Activated CD4-positive, CD25-positive, alpha-beta regulatory T cell treated with anti-CD3 and anti-CD28 coated beads, Interleukin-2, amount 50 U/mL, for 24 hours (primary cell): ENCODE measurements at places on chromosomes 2 and 18.
A peak's percentile ranks its signal among the peaks of the same experiment; 100 is the strongest.

GRCh38 chr2:215461836-215462532 lies 26.1 kb upstream of the FN1 start:
- ATAC-seq, result no peak

- ATAC-seq, result no peak
Observed at GRCh38 chr2:50042771-50043170, 888.5 kb upstream of the FSHR start.

DNA sequence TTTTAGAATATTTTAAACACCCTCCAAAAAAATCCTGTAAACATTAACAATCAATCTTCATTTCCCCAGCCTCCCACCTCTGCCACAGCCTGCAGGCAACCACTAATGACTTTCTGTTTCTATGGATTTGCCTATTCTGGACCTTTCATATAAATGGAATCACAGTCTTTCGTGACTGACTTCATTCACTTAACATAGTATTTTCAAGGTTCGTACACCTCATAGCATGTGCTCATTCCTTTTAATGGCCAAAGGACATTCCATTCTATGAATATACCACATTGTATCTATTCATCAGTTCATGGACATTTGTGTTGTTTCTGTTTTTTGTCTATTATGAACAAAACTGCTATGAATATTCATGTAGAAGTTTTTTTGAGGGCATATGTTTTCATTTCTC lies 48.5 kb downstream of the NAT8 start:
- ATAC-seq, result no peak

- no peak for ATAC-seq
Observed at GRCh38 chr2:40028792-40029488, 249.9 kb upstream of the THUMPD2 start.

- ATAC-seq, result no peak
Observed at GRCh38 chr2:227035711-227036367, 128.2 kb downstream of the COL4A4 start.

DNA sequence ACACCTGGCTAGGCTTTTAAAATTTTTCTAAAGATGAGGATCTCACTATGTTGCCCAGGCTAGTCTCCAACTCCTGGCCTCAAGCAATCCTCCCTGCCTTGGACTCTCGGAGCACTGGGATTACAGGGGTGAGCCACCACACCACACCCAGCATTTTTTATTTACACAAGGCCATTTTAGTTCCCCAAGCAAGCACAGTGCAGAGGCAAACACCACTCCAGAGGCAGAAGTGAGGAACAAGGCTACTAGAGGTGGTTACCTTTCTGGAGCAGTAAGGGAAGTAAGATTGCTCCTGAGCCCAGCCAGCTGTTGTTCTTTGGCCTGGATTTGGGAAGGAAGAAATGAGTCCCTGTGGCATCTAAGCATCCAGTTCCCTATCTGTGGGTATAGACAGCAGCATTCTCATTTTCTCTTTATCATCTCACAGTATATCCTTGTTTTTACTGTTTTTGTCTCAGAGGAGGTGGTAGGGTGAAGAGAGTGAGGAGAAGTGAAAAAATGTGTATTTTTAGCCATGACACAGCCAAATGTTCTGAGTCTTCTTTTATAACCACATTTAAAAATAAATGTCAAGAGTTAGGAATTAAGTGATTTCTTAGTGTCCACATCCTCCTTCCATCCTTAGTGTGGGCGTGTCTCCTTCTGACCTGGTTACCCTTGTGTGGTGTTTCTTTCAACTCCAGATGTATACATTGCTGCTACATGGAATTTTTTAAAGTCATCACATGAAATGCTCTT lies 10.5 kb upstream of the TTC39C start:
- ATAC-seq, result no peak

- ATAC-seq, result no peak
Observed at GRCh38 chr2:217935901-217936684, 66.7 kb downstream of the TNS1 start.

DNA sequence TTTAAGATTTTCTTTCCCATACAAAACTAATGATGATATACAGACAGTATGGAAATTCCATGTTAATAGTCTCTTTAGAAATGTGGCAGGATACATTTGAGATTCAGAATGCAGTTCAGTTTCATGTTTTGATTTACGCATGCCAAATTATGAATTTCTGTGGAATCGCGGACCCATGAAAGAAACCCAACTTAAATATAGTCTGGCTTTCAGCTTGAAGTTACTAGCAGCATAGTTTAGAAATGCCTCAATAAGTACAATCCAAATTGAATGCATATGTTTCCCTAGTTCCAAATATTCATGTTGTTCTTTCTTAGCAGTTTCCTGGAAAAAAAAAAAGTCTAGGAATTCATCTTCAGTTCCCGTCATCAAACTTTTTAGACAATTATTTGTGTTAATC lies 164.1 kb upstream of the RASGRP3 start:
- no peak for ATAC-seq

GRCh38 chr2:217897816-217898806 lies 104.7 kb downstream of the TNS1 start:
- ATAC-seq, result no peak

GRCh38 chr2:4930704-4931103 lies 761.5 kb upstream of the SOX11 start:
- ATAC-seq, result no peak

- no peak for ATAC-seq
Observed at GRCh38 chr2:232626584-232626983, 6.8 kb upstream of the EFHD1 start.

GRCh38 chr2:28435814-28436351 lies 43.2 kb downstream of the FOSL2 start:
- no peak for ATAC-seq

GRCh38 chr2:218286570-218287459 lies 5.5 kb downstream of the TMBIM1 start:
- ATAC-seq, result peak; percentile 64

- ATAC-seq, result no peak
Observed at GRCh38 chr2:157032017-157032416, 225.5 kb upstream of the GALNT5 start.

DNA sequence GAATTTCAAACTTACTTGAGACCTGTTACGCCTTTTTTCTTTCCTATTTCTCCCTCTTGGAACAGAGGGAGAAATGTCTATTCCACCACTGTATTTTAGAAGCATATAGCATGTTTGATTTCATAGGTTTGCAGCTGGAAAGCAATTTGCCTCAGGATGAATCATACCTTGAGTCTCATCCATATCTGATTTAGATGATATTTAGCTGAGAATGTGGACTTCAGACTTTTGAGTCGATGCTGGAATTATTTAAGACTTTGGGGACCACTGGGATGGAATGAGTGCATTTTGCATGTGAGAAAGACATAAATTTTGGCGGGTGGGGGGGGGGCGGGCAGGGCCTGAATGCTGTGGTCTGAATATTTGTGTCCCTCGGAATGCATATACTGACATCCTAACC lies 282.7 kb upstream of the STON1 start:
- no peak for ATAC-seq

DNA sequence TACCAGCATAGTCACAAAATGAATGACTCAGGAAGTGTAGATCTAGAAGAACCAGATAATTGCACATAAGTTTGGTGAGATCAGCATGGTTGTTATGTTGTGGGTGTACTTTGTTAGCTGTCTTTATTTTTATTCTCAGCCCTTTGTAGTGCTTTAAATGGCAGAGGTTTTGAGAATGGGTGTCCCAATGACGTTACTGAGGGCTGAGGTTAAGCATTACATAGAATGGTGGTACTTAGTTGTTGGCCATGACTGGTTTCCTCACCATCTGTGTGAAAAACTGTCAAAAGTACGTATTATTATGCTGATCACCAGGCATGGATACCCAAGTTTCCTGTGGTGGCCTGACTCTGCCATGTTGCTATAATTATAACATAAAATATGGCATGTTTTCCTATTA lies 165.8 kb downstream of the UBE2E3 start:
- peak; percentile 48 for ATAC-seq

- no peak for ATAC-seq
Observed at GRCh38 chr2:63643486-63643885, 54.7 kb downstream of the MDH1 start.

DNA sequence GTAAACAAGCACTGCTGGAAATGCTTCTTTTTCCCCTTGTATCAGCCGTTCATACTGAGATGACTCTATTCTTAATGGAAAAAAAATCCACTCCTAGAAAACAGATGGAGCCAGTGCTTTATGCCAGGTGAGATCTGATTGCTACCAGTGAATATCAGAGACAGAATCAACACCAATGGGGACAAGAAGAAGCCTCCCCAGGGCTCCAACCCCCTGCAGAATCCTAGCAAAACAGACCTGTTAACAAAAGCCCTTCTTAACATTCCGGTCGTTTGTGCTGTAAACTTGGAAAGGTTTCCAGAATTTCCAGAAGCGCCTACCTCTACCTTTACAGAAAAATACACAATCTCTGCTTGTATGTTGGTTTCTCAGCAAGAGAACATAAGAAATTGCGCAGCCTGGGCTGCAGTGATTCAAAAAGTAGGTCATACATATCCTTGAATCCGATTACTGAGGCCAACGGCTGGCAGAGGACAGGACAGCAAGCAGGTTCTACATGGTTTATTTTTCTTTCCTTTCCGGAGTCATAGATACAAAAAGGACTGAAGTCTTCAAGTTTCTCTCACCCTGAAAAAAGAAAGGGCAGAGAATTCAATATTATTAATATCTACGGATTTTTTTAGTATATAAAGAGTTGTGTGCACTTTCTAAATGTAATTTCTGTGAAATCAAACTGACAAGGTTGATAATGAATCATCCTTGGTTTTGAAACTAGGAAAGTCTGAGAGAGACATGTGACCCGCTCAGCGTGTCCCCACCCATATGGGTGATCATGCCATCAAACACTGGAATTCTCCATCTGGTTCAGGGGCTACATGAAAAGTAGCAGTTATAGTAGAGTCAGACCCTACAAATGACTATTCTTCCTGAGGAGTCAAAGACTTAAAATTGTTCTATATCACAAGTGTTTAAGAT lies 266.7 kb upstream of the MGAT5 start:
- no peak for ATAC-seq
